Inflammatory macrophage treated with lipopolysaccharide for 4 hours (primary cell): ENCODE measurements at places on chromosomes 6 and 20.
A peak's percentile ranks its signal among the peaks of the same experiment; 100 is the strongest.

DNA sequence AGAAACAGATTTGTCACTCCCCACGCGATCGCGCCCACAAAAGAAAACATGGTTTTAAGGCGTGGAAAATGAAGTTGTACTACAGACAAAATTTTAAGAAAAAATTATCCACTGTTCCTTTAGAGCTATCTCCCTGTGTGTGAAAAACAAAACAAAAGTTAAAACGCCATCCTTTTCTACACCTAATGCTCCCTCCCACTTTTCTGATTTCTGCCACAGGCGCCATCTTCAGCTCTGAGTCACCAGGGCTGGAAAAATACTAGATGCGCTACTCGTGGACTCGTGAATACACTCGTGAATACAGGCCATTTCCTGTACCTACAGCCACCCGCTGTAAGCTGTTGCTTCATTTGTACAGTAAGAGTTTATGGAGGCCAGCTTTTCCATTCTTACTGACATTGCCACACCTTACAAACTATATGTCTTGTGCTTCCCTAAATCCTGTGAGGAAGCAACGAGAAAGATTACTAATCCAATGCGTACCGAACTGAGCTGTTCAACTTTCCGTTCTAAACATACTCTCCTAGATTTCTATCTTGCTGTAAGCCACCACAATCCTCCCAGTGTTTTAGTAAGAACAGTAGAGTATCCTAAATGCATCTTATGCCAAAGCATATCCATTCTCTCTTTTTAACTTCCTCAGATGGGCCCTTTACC is 773 bp upstream of the AHI1 start:
- DNase-seq, result peak; percentile 92

- DNase-seq, result no peak
Observed at GRCh38 chr20:42915081-42915480, 274.6 kb downstream of the PTPRT start.

- no peak for DNase-seq
Observed at GRCh38 chr6:108795122-108795521, 53.1 kb upstream of the ARMC2 start.

DNA sequence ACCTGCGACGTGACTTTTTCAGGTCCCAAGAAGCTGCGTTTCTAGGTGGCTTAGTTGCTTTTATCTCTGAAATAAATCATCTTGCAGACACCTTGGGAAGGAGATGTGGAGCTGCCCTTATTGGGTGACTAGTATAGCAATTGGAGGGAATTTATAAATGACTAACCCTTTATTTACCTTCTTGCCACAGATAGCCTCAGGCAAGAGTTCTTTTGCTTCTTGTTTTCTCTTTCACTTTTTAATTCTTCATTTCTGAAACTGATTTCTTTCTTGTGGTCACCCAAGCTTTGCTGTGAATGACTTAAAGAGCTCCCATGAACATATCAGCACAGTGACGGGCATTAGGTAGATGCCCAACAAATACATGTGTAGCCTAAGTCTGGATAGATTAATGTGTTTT is 3.0 kb downstream of the ADGRF4 start:
- peak; percentile 6 for DNase-seq

DNA sequence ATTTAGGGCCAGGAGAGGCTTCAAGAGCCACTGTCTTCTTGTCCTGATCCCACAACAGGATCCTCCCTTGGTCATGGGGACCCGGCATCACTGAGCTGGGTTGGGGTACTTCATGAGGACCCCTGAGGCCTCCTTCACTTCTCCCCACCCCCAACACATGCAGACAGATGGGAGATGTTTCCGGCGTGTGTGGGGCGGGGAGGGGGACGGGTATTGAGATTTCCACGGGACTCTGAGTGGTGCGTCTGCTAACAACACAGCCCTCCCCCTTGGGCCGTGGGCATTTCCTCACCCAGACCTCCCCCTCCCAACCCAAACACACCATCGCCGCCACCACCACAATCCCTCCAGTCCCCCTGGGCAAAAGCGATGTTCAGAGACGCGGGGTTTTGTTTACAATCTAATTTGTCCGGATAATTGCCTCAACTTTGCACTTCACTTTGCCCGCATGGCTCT is 906 bp upstream of the FOXP4 start:
- DNase-seq, result no peak

DNA sequence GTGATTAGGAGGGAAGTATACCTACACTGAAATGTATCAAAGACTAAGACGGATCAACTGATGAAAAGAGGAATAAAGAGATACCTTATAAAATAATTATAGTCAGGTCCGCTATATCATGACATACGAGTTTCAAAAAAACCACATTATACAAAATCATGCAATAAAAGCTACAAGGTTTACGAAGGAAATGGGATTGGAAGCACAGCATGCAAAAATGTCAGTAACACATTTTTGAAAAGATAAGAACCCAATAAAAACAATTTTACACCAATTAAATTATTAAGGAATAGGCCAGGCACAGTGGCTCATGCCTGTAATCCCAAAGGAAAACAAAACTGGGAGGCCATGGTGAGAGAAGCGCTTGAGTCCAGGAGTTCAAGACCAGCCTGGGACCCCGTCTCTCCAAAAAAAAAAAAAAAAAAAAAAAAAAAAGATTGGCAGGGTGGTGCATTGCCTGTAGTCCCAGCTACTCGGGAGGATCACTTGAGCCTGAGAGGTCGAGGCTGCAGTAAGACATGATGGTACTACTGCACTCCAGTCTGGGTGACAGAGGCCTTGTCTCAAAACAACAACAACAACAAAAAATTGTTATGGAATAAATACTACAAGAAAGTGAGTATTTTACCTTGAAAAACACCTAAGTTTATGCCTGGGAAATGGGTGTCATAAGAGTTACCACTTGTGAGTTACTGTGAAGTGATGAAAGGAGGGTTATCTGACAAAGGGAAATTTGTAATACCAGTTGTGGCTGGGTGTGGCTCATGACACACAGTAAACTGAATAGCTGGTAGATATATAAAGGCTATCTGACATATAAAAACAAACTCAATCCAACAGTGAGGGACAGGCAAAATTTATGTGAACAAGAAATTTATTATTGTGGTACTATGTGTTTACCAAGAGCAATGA is 45.2 kb downstream of the RANBP9 start:
- DNase-seq, result peak; percentile 42

DNA sequence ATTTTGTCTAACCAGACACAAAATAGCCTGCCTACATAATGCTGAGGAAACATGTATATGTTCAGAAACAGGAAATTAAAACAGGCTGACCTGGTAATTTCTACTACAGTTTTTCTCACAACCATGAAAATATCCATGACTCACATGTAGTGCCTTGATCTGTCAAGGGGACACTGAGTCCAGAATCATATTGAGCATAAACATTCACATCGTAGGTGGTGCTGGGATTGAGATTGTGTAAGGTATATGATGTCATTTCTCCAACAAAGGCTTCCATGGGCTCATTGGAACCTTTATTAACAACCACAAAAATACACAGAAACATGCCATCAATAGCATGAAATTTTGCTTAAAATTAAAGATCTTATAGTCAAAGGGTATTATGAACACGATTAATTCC is 80.9 kb downstream of the COL12A1 start:
- DNase-seq, result no peak

DNA sequence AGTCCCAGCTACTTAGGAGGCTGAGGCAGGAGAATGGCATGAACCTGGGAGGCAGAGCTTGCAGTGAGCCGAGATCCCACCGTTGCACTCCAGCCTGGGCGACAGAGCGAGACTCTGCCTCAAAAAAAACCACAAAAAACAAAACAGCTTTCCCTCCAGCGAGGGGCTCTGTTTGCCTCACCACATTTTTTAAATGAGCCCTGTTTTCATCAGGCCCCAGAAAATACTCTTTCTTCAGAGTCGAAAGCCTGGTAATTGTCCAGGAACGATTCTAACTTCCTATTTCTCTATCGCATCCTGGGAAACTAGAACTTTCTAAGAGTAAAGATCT is 12.2 kb downstream of the MTG2 start:
- no peak for DNase-seq

DNA sequence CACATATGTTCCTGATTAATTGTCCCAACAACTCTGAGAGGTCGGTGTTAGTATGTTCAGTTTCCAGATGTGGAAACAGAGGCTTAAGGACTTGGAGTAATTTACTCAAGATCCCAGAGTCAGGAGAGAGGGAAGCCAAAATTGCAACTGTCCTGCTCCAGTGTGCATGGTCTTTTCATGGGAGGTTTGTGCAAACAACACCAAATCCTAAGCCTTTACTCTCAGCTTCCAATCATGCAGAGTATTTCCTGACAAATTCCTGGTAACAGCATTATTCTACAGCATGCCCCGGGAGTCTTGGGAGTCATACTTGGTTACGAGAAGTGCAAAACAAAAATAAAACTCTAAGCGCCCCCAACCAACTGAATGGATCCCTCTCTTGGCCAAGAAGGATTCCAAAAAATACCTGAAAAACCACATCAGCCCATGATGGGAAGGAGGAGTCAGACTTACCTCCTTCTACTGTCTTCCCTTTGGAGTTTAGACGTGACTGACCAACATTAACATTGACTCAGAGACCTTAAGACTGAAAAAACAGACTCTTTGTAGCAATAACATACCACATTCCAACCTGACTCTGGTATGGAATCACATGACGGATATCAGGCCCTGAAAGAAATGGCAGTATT is 30.8 kb upstream of the PPP1R3G start:
- DNase-seq, result no peak
